Kasumi-1 (cell line): ENCODE measurements at places on chromosomes 6 and 20.
A peak's percentile ranks its signal among the peaks of the same experiment; 100 is the strongest.

DNA sequence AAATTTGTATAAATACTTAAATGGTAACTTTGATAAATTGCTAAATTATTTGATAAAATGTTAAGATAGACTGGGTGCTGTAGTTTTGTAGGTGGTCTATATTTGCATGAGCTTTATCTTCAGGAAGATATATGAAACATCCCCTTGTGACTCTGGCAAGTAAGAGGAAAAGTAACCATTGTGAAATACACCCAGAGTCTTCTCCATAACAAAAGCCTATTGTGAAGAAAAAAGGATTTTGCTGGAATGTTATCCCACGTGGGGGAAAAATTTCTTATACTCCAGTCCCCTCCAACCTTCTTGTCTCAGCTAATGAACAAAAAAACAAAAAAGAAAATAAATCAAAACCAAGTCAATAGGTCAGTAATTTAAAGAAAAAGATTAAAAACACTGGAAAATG lies 600.7 kb downstream of the HDGFL1 start:
- DNase-seq: no peak

DNA sequence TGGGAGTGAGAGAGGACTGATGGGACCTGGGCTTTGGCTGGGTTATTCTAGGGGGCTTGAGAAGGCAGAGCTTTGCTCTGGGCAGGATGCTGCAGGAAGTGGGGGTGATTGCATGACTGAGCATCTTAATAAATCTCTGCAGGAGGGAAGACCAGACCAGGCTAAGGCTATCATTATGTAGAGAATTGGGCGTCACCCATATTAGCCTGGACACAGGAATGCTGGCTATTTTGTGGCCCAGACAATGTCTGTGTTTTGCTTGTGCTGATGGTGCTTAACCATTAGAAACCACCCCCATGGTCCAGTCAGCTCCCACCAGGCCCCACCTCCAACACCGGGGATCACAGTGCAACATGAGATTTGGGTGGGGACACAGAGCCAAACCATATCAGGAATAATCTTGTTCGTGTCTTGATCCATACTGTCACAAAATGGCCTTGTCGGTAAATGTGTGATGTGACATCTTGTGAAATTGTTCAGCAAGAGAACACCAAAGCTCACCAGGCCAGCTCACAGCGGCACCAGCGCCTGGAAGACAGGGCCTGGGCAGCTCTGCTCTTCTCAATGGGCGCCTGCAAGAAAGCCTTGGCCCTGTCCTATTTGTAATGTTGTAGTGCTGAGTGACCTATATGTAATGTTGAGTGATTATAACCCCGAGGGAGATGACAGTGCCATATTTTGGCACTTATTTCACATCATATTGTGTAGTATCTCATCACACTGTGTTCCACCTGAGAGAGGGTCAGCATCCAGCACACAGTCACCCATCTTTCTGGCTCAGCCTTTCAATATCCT lies 211.8 kb downstream of the QKI start:
- no peak for DNase-seq

DNA sequence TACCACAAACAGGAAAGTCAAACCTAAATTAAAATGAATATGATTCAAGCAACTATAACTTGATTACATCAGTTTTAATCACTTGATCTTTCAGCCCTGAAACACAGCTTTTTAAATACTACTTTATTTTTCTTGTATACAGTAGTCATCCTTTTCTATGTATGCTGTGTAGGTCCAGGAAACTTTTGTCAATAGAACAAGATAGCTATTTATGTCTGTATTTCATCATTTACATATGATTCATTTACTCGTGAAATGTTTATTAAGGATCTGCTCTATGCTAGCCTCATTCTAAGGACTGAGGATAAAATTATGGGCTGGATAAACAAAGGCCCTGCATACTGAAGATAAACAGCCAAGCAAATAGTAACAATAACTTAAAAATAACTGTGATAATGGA lies 930.2 kb downstream of the TFAP2A start:
- no peak for DNase-seq

DNA sequence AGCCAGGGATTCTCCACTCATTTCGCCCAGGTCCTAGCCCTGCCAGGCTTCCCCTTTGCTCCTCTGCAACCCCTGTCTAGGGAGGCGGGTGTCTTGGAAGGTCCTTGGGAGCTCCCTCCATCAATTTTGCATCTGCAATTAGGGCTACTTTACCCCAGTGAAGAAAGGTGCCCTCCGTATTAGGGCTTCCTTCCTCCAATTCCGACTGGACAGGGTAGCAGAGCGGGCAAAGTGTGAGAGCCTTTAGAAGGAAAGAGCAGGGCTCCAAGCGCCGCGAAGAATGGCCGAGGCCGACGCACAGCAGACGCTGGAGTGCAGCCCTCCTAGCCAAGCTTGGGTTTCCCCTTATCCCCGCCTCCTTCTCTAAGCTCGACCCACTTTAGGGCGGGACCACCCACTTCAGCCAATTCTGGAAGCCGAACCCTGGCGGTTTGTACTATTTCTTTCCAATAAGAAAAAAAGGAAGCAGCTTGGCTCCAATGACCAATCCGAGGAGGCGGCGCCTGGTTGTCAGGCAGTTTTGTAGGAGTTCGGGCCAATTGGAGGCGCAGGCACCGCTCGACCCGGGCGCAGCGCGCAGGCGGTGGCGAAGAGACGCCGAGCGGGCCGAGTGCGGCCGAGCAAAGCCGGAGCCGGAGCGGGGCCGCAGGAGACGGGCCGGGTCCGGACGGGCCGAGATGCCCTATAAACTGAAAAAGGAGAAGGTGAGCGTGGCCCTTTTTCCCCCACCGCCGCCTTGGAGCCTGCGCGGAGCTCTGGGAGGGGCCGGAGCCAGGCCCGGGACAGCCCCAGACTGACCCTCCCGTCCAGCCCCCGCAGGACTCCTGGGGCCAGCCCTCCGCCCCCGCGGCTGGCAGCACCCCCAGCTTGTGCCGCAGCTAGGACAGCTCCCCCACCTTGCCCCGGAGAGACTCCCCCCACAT lies at the start of gene PPP2R5D:
Gene PPP2R5D, plus strand, starts transcription at position 570 of the 923 bp plus-strand sequence. Its CDS starts 108 bp downstream, at position 678.
- DNase-seq: peak; percentile 99

DNA sequence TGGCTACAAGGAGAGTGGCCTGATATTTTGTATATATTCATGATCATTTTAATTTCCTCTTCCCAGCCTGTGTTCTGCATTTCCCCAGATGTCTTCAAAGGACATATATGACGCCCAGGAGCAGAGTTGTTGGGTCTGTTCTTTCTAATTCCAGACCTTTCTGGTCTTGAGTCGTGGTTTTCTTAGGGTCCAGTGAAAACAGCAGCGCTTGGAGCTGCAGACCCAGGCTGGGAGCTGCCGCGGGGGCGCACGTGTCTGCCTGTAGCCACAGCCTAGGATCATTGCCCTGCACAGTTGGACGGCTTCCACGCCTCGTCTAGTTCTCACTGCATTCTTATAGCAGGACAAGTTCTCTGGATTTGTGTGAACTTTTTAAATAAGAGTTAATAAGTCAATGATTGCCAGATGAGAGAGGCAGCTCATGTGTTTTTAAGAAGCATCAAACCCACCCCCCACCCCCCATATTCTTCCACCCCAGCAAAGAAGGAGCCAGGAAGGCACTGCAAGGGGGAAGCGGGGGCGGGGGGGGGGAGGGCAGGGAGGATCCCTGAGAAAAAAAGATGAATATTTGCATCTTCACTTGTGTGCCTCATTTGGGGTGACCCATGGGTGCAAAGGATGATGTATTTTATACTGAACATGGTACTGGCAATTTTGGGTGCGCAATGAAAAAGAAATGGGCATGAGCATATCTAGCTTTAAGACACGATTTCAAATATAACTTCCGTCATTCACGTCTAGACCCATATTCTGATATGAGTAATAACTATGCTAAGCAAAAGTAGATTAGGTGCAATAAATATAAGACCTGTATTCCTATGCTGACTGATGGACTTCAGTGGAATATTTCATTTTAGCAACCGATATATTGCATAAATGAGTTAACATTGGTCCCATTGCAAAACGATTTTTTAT lies 160.0 kb downstream of the TBXT start:
- no peak for DNase-seq

GRCh38 chr20:57902473-57902872 lies 192.7 kb upstream of the PMEPA1 start:
- DNase-seq: no peak

- DNase-seq: no peak
These were observed 181.9 kb downstream of the SYNDIG1 start for GRCh38 chr20:24651171-24651975.

DNA sequence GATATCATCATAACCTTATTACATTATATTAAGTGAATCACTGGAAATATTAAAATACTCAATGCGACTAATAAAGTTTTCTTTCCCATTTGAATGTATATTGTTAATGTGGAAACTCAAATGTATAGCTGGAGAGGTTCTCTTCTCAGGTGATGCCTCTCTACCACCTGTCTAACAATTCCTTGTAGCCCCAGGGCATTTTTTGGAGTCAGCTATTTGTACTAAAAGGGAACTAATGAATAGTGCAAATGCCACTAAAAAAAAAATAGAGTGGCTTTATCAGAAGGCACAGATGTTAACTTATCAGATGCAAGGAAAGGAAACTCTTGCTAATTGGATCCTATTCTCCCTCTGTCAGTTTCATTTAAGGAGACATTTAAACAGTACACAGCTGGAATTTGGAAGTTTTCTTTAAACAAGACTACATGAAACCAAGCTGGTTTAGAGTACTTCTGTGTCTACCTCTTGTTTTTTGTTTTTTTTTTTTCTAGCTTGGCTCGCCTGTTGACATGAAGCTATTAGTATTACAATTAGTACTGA lies 897.0 kb upstream of the SLC35B3 start:
- no peak for DNase-seq

- no peak for DNase-seq
These were observed 1.8 kb upstream of the PEX7 start for GRCh38 chr6:136820561-136820960.

DNA sequence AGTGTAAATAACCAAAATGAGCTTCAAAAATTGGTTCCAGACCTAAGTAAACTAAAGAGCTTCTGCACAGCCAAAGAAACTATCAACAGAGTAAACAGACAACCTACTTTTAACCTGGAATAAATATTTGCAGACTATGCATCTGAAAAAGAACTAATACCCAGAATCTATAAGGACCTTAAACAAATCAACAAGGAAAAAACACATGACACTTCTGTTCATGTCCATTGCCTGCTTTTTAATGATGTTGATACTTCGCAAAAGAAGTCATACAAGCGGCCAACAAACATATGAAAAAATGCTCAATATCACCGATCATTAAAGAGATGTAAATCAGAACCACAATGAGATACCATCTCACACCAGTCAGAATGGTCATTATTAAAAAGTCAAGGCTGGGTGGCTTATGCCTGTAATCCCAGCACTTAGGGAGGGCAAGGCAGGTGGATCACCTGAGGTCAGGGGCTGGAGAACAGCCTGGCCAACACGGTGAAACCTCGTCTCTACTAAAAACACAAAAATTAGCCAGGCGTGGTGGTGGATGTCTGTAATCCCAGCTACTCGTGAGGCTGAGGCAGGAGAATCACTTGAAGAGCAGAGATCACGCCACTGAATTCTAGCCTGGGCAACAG lies 42.5 kb upstream of the DST start:
- no peak for DNase-seq
